ENCODE measurements at places on chromosomes 12 and 14.

DNA sequence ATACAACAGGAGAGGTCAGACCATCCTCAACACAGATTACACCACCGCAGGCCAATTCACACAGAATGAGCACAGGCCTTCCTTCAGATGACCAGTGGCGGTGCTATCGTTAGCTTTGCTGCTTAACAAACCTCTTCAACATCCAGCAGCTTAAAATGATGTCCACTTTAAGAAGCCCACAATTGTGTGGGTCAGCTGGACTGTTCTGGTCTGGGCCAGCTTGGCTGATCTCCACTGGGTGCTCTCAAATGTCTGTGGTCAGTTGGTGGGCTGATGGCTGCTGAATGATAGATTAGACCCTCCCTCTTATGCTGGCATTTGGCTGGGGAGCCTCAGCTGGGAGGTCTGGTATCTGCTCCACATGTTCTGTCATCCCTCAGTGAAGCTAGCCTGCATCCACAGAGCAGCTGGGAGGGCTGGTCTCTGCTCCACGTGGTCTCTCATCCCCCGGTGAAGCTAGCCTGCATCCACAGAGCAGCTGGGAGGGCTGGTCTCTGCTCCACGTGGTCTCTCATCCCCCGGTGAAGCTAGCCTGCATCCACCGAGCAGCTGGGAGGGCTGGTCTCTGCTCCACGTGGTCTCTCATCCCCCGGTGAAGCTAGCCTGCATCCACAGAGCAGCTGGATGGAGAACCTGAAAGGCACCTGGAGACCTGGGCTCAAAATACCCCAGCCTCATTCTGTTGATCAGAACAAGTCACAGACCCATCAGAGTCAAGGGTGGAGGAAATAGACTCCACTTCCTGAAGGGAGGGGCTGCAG lies 203.6 kb upstream of the DIO3 start:
- DNase-seq = no peak

DNA sequence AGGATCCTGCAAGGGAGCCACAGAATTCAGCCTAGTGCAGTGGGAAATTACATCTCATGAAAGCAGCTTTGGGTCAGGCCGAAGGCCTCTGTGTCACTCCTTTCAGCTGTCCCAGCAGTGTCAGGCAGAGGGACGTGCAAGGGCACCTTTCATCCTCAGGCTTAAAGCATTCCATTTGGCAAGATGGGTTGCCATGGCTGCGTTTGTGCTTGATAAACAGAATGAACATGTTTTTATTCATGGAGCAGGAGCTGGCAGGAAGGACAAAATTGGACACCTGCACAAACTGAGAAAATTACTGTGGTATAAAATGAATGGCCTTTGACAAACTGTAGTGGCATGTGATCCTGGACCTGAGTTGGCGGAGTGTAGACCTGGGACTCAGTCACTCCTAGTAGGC lies 29.4 kb downstream of the ACAD10 start:
- peak; percentile 57 for DNase-seq

DNA sequence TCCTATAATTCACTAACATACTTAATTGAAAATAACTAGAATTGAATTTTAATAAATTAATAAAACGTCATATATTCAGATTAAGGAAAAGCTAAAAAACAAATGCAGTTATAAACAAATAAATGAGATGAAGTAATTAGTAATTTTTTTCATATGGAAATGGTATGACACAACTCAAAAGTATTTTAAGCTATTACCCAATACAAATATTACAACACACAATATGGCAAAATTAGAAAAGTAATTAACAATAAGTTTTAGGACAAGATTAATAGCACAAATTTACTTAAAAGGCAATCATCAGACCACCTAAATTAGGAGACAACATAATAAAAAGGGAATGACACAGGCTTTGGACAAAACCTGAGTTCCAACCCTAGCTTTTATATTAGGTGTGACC lies 81.7 kb downstream of the EEA1 start:
- no peak for DNase-seq

DNA sequence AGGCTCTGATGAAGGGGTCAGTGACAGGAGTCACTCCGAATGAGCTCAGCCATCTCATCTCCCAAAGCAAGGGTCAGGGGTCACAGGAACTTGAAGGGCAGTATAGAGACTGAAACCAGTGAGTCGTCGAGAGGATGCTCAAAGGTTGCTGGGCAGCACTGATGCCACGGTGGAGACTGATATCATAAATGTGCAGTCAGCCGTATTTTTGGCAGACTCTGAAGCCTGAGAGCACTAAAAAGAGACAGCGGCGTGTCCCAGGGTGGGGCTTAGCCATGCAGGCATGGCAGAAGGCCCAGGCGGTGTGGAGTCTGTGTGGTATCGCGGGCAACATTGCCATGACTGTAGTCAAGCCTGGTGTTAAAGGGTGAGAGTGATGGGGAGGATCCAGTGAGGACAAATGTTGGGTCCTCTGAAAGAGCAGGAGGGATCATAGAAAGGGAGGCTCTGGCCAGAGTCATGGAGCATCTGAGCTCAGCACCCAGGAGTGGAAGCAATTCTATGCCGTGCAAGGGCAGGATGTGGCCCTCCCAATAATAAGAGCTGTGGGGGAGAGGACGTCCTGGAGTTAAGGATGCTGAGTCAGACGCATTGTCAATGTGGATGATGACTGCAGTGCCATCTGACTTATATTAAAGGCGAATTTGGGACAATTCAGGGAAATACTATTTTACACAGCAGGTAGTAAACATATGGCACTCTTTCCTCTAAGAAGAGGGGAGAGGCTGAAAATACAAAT lies 241.2 kb upstream of the FKBP4 start:
- DNase-seq = no peak

- no peak for DNase-seq
Measured at GRCh38 chr12:25069224-25069623, 120.3 kb upstream of the BCAT1 start.

- peak; percentile 69 for DNase-seq
Measured at GRCh38 chr14:89214221-89214965, 202.6 kb downstream of the FOXN3 start.

- DNase-seq = no peak
Measured at GRCh38 chr14:51012055-51012454, 67.8 kb upstream of the PYGL start.

GRCh38 chr14:51860825-51861499 lies 550 bp downstream of the GNG2 start:
- no peak for DNase-seq

DNA sequence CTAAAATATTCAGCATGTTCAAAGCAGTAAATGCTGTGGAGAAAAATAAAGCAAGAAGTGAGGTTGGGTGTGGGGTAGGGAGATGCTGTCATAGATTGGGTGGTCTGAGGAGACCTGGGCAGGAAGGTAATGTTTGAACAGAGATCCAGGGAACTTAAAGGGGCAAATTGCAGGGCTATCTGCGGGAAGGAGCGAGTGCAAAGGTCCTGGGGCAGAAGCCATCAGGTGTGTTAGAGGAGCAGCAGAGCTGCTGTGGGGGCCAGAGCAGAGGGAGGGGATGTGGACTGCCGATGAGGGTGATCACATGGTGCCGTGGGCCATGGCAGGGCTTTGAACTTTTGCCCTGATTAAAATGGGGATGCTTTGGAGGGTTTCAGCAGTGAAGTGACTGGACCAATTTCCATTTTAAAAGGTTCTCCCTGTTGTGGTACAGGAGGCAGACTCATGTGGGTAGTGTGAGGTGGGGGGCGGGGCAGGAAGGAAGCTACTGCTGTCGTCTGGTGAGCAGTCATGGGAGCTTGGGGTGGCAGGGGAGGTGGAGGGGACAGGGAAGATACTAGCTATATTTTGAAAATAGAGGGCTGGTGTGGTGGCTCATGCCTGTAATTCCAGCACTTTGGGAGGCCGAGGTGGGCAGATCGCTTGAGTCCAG lies 145.0 kb downstream of the AACS start:
- DNase-seq = no peak

DNA sequence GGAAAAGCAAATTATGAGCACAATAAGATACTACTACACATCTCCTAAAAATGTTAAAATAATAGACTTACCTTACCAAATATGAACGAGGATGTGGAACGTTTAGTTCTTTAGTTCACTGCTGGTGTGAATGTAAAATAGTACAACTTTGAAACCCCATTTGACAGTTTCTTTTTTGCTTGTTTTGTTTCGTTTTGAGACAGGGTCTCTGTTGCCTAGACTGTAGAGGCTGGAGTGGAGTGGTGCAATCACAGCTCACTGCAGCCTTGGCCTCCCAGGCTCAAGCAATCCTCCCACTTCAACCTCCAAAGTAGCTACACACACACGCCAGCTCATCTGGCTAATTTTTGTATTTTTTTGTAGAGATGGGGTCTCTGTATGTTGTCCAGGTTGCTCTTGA lies 136.4 kb upstream of the FAR2 start:
- no peak for DNase-seq

Data from heart left ventricle (tissue), 16 donors.